Right cardiac atrium (tissue), 5 donors: ENCODE measurements at places on chromosomes 5 and 9.

- peak; percentile 81 for DNase-seq
These were observed 13.6 kb upstream of the GM2A start for GRCh38 chr5:151239237-151239861.

DNA sequence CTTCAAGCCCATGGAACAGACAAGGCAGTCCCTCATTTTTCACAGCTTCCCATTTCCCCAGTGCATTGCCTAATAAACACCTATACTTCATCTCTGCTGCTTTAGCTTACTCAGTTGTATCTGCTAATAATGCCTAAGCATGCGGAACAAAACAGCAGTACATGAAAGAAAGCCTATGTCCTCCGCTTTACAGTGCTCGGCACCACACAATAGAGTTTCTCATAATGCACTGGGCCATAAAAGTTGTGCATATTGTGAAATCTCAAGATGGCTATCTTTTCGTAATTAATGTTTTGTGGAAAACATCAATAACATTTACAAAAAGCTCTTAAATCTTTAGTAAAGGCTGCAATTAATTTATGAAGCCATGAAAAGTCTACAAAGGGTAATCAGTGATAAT, 69.3 kb downstream of the DENND1A start:
- DNase-seq = no peak

DNA sequence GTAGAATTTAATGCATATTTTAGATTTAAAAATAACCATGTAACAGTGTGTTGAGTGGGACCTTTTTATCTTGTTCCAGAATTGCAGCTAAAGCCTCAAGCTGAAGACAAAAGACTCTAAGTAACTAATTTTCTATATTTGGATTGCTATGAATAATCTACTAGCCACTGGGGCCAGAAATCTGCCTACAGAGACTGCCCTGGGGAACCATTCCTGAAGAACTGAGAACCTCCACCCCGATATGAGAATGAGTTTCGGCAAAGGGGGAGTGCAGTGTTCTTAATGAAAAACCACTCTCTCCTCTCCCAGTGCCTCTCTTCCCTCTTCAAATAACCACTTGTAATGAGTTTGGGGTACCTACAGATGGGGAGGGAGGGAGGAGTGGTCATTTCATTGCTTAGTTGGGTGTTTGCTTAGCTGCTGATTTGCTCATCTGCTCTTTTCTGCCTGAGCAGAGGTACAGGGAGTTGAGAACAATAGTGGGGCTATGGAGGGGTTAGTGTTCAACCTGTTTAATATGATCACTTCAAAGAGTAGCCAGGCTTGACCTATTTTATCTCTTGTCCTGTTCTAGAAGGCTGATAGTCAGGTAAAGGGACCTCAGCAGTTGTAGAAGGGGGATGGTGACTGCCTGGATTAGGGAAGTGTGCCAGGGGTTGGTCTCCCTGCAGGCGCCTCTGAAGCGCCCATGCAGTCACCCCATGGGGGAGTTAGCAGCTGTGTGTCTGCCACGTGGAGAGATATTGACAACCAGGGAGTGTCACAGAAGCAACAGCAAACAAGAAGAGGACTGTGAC, 47.7 kb downstream of the ATG10 start:
- no peak for DNase-seq

- no peak for DNase-seq
These were observed 5.3 kb downstream of the NKD2 start for GRCh38 chr5:1013948-1014301.
